NCI-H524 (cell line): ENCODE measurements at places on chromosomes 7 and 10.
A peak's percentile ranks its signal among the peaks of the same experiment; 100 is the strongest.

GRCh38 chr10:16063350-16063749 lies 203.0 kb upstream of the MINDY3 start:
- no peak for DNase-seq

GRCh38 chr7:69864822-69865221 lies 266.5 kb downstream of the AUTS2 start:
- DNase-seq = no peak

- no peak for DNase-seq
Observed at GRCh38 chr7:102170393-102170970, 116.2 kb upstream of the SH2B2 start.

DNA sequence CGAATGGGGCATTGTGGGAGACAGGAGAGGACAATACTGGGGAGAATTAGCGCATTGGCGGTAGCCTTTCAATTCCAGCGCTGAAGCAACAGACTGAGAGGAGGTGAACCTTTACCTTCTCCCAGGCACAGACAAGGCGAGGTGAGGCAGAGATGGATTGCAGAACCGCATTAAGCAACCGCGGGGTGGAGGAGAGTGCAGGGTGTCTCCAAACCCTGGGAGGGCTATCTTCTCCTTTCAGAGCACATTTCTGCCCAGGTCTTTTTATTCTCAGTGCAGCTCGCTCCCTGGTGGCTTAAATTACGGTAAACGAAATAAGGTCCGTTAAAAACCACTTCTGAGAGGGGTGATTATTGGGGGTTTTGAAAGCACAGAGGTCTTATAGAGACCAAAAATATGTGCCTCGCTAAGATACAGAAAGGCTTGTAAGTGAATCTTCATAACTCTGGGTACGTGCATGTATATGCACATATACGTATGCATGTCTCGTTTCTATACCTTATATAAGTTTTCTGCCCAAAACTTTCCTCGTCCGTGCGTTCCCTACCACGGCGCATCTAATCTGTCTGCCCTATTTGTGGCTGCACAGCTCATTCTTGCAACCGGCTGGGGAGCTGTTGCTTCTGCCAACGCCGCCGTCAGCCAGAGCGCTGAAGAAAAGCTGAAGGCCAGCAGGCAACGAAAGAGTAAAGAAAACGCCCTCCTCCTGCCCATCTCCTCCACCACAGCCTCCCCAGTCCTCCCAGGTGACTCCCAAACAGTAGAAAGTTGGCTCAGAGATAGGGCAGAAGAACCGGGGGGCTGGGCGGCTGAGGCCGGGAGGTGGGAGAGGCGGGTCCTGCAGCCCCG lies 895 bp upstream of the ZNF804B start:
- peak; percentile 34 for DNase-seq
